ENCODE measurements at places on chromosomes 1 and 21. TPM values are rescaled to one million over a fixed set of nuclear protein-coding genes. Genes with fewer than 3 reads are reported as not detected.

DNA sequence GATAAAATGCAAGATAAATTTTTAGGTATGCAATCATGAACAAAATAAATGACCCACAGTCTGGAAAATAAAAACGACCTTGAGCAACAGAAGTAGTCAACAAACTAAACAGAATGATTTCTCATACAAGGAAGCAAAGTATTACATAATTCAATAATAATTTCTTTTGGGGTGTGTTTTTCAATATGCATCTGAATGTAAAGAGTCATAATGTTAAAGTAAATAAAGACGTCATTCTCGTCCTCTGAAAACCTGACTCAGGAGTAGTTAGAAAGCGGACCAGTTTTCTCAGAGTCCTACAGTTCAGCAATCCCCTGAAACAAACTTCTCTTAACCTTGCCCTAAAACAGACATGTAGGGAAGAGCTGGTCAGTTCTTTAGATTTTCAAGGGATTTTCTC, 18.6 kb downstream of the CDC42BPA start:
- peaks cover 5% of the 10 kb centered on the region for H3K4me1 ChIP-seq
- no peak for DNase-seq
- no peaks in the 10 kb centered on the region for H3K27me3 ChIP-seq
- H3K36me3 ChIP-seq = no peaks in the 10 kb centered on the region
- H3K4me3 ChIP-seq = no peak overlapping the region

DNA sequence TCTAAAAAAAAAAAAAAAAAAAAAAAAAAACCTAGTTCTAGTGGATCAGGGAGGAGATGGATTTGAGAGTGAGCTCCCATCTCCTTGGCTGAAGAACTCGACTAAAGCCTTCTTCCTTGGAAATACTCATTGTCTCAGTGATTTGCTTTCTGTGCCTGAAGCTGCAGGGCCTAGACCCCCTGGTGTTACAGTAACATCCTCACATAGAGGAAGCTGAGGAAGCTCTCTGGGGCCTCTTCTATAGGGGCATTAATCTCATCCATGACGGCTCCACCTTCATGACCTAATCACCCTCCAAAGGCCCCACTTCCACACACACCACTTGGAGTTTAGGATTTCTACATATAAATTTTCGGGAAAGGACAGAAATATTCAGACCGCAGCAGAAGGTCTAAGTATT, 95.9 kb upstream of the ETS2 start:
- DNase-seq = no peak
- no peak overlapping the region for H3K4me3 ChIP-seq
- H3K27ac ChIP-seq = no peak overlapping the region

DNA sequence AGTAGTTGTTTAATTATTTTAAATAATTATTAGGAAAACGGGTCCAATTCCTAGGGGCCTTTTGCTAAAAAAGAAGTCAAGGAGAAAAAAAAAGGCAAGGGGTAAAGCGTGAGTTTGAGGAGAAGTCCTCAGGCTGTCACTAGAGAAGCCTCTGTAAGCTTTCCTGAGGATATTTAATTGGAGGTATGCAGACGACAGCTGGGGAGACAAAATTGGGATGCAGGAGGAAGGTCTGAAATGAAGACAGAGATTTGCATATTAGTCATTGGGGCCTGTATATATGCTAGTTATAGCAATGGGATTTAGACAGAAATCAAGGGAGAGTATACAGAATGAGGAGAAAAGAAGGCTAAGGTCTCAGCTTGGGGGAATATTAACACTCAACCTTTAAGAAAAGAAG, 8.6 kb downstream of the ATP6V1G3 start:
- DNase-seq = no peak
- no peaks in the 10 kb centered on the region for H3K27me3 ChIP-seq
- H3K4me1 ChIP-seq = peaks cover 15% of the 10 kb centered on the region
- no peak overlapping the region for H3K27ac ChIP-seq

ACTL8 gene
- total RNA-seq = not detected

DNA sequence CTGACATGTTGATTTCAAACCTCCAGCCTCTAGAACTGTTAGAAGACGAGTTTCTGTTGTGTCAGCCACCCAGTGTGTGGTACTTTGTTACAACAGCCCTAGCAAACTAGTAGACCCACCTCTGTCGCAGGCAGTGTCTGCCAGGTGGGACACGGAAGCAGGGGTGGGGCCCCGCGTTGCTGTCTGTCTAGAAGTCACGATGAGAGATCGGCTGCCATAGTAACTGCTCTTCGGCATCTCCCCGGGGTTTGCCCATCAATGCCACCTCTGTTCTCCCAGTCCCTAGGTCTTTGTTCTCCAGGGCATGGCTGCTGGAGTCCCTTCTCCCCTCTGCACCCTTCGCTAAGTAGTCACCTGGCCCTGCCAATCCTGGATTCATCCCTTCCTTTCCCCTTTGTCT, 15.2 kb upstream of the CLSTN1 start:
- no peak overlapping the region for H3K27ac ChIP-seq
- peaks cover 9% of the 10 kb centered on the region for H3K4me1 ChIP-seq
- H3K36me3 ChIP-seq = no peaks in the 10 kb centered on the region
- peaks cover 4% of the 10 kb centered on the region for H3K27me3 ChIP-seq
- no peak for DNase-seq

DNA sequence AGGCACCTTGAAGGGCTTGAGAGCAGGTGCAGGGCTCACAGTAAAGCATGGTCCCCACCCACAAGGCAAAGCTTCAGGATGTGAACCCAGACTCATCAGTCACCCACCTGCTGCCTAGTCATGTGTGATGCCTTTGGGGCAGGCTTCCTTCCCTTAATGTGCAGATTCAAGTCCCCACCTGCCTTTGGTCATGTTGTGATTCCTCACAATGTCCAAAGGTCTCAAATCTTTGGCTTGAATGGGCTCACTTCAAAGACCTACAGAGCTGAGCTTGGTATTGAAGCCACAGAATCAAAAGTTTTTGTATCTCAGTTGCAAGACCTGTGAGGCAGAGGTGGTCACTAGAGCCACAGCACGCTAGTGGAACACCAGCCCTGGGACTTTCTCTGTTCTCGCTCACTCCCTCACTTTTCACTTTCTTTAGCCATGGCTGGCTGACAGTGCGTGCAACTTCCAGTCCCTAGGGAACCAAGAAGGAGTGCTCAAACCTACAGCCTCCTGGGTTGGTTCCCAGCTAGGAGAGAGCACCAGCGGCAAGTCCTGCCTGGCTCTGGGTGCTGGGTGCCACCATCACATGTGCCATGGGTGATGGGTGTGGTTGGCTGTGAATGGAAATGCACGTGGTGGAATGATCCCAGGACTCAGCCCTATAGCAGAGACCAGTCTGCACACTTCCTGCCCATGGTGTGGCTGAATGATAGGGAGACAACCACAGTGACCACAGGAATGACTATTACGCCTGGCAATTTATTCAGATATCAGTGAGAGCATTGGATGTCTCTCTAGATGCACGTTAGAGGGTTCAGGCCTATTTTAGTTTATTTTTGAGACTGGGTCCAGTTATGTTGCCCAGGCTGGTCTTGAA, 26.4 kb upstream of the CLIC6 start:
- H3K4me1 ChIP-seq = peaks cover 6% of the 10 kb centered on the region
- DNase-seq = no peak
- H3K36me3 ChIP-seq = no peaks in the 10 kb centered on the region
- H3K27me3 ChIP-seq = peaks cover under 1% of the 10 kb centered on the region
- H3K4me3 ChIP-seq = no peak overlapping the region

TTC39A gene
- total RNA-seq = 16.3 TPM

DNA sequence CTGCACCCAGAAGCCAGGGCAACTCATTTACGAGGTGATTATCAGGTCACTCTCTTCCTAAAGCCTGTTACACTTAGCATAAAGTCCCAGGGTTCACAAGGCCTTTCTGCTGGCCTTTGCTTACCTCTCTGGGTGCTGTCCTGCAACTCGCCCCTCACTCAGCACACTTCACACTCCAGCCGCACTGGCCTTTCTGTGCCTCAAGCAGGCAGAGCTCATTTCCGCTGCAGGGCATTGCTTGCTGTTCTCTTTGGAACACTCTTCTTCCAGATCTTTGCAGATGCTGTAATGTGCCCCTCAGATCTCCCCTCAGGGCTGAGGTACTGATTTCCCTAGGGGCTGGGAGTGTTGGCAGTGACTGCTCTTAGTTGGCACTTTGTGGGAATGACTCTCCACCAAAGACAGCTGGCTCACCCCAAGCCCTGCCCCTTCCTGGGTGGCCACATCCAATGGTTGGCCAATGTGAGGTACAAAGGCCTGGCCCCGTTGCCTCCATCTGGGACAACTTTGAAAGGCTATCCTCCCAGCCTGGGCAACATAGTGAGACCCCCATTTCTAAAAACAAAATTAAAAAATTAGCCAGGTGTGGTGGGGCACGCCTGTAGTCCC, 50.8 kb upstream of the SSBP3 start:
- H3K36me3 ChIP-seq = no peaks in the 10 kb centered on the region
- no peaks in the 10 kb centered on the region for H3K27me3 ChIP-seq
- DNase-seq = no peak
- peaks cover 40% of the 10 kb centered on the region for H3K4me1 ChIP-seq

DNA sequence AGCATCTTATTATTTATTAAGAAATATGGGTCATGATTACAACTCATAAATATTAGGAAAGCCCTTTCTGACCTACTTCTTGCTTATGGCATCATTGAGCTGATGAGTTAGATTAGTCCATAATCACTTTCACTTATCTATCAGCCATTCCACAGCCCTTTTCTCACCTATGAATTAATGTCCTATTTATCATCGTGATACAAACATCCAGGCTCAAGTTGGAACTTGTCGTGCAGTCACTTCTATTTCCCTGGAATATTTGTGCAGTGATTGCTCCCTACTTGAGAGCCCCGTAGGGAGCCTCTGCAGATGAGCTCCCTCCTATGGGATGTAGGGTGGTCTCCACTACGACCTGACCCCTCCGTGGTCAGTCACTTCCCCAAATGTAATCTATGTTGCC, 8.1 kb upstream of the F3 start:
- no peaks in the 10 kb centered on the region for H3K36me3 ChIP-seq
- H3K4me1 ChIP-seq = peaks cover 59% of the 10 kb centered on the region
- no peak overlapping the region for H3K27ac ChIP-seq
- no peaks in the 10 kb centered on the region for H3K27me3 ChIP-seq
- no peak for DNase-seq
- no peak overlapping the region for H3K4me3 ChIP-seq

DNA sequence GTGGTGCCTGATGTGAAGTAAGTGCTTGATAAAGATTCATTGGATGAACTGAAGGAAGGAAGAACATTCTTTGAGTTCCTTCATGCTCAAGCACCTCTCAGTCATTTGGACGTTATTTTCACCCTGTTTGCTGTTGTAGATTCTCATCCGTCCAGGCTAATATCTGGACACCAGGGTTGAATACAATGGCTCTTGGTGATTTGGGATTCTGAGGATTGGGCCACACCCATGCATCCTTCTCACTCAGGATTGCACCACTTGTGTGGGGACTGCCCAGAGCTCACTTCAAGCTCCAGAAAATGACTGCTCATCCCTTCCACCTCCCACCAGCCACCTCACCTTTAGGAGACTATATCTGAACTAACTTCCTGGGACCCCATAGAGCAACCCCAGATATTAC, 117.1 kb upstream of the IPO9 start:
- H3K27ac ChIP-seq = no peak overlapping the region
- no peak for DNase-seq
- H3K36me3 ChIP-seq = peaks cover 4% of the 10 kb centered on the region
- no peaks in the 10 kb centered on the region for H3K27me3 ChIP-seq

DNA sequence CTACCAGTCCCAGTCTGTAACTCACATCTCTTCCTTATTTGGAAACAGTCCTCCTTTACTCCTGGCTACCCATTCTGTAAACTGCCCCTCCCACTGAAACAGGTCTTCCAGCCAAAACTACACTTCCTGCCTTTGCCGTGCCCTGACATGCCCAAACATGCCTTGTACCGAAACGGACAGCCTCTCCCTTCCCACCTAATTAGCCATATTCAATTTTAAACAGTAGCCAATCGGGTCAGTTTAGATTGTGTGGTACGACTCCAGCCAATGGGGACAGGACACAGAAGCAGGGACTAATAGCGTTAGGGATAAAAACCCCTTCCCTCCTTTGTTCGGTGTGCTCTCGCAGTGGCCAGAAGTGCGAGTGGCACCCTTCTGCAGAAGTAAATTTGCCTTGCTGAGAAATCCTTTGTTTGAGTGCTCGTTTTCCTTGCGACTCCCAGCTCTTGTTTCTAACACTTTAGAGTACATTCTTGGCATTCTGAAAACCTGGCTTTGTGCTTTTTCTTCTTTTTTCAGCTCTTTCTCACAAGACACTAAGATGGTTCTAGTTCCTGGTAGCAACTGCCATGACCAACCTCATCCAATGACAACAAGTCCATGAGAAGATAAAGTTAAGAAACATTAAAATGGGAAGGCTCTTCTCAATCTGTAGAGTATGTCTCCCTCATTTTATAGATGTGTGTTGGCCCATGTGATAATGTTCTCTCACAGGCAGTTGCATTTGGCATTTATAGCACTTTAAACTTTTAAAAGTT, 325.1 kb upstream of the GREM2 start:
- no peak overlapping the region for H3K4me3 ChIP-seq
- no peaks in the 10 kb centered on the region for H3K4me1 ChIP-seq
- H3K27ac ChIP-seq = peak overlapping the region; percentile 32
- H3K27me3 ChIP-seq = no peaks in the 10 kb centered on the region

GRCh38 chr1:21644906-21645305, 24.3 kb downstream of the RAP1GAP start:
- peaks cover 6% of the 10 kb centered on the region for H3K27me3 ChIP-seq
- peaks cover 9% of the 10 kb centered on the region for H3K4me1 ChIP-seq
- no peak overlapping the region for H3K4me3 ChIP-seq
- DNase-seq = no peak
- H3K27ac ChIP-seq = no peak overlapping the region

DNA sequence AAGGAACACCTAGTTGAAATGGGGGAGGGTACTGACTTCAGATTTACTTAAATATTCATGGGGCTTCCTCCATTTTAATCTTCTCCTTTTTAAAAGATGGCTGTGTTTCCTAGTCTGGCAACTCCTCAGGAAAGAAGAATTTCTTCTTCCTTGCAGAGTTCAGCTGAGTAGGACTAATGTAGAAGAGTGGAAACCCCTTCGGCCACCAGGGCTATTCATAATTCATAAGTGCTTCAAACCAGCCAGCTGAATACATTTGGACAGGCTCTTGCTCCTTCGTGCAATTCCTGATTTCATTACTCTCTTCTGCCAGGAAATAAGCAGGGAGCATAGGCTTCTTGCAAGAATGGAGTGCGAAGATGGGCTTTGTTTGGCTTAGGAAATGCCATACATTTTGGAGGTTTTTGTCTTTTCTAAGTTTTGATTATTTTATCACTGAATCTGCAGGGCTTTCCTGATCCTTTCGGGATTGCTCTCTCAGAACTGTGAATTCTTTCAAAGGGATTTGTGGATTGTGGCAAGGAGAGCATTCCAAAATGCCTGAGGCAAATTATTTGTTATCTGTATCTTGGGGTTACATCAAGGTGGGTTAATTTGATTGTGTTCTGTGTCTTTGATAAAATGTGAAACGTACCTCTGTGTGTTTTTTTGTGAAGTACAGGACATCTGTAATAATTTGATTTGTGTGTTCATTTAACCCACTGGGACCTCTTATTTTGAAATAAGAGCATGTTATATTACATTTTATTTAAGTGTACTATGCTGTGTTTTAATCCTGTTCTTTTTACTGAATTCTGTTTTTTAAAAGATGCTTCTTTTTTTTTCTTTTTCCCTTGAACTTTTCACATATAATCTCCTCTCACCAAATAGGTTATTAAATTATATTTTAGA, 179.4 kb upstream of the SGIP1 start:
- peaks cover 15% of the 10 kb centered on the region for H3K27me3 ChIP-seq
- peaks cover 47% of the 10 kb centered on the region for H3K4me1 ChIP-seq

Data from type B pancreatic cell (in vitro differentiated cells).